Osteoblast (primary cell): ENCODE measurements at places on chromosomes 5 and 9. TPM values are rescaled to one million over a fixed set of nuclear protein-coding genes. Genes with fewer than 3 reads are reported as not detected.
A peak's percentile ranks its signal among the peaks of the same experiment; 100 is the strongest.

ABCA2 gene
- 19.4 and 20.3 TPM in 2 replicates for total RNA-seq

DNA sequence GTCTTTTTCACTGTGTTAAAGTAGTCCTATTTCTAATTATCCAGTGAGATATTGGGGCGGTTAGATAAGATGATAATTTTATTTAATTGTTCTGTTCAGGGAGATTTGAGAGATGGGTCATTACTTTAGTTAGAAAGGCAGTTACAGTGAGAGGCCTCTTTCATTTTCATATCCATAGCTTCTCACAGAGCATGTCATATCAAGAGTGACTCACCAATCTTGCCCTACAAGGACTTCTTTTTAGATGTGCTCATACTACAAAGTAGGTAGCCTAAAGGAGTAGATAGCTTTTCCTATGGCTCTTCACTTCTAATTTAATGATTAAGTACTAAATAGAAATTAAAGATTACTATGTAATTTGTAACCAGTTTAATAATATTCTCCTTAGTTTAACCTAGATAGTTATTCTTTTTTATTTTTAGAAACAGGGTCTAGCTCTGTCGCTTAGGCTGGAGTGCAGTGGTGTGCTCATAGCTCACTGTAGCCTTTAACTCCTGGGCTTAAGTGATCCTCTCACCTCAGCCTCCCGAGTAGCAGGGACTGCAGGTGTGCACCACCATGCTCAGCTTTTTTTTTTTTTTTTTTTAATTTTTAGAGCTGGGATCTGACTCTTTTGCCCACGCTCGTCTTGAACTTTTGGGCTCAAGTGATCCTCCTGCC is 71.0 kb downstream of the FER start:
- peak; percentile 77 for DNase-seq

DAB2IP gene
- total RNA-seq, result 49.2 and 60.8 TPM in 2 replicates

CSF2 gene
- not detected in 2 replicates for total RNA-seq

DNA sequence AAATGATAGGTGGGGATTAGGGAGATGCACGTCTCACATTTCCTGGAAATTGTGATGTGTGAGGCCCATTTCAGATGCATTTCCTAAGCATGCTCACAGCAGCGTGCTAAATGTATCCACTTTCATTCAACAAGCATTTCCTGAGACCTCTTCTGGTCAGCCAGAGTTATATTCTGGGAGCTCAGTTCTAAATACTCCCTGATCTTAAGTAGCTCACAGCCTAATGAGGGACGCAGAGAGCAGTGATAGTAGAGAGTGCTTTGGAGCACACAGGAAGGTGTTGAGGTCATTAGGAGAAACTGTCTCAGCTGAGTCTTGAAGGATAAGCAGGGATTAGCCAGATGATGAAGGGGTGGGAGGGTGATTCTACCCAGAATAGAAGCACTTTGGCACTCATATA is 46.2 kb upstream of the FSD1L start:
- DNase-seq, result peak; percentile 32

SEC61B gene
- total RNA-seq, result 73.1 and 84.0 TPM in 2 replicates

GPR150 gene
- 0.29 and 0.36 TPM in 2 replicates for total RNA-seq

DNA sequence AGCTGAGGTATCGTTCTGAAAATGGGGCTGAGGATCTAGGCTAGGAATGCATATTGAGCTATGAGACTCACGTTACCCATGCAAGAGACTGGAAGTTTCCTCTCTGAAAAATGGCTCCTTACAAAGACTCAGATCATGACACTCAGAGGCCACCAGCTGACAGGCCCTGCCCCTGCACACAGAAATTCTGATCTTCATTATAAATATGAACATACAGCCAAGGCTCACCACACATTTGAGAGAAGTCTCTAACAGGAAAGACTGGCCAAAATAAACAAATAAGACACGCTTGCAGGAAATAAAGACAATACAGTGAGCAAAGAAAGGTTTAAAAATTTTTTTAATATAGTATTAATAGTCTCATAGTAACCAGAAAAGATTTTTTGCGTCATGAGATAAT is 365.9 kb downstream of the NFIB start:
- DNase-seq, result no peak

GRCh38 chr9:80437091-80437640 is 865.4 kb downstream of the TLE4 start:
- no peak for DNase-seq

- no peak for DNase-seq
Observed at GRCh38 chr5:127433526-127433925, 83.9 kb upstream of the PRRC1 start.

DNA sequence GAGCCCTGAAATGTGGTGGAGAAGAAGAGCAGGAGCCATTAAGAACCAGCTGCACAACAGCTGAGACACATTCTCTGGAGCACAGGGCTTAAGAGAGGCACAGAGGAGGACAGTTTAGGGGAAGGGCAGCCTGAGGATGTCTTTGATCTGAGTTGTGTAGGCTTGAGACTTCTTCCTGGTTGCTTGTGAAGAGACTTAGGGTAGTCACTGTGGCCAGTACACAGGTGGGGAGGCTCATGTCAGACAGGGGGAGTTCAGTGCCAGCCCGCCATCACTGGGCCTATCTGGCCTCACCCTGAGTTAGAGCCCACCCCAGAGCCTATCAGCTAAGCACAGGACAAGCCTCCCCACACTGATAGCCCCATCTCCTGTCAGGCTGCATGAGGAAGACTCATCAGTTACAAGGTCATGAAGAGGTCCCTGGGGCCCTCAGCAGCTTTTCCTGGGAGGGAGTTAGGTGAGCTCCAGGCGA is 19.8 kb downstream of the SLC22A4 start:
- DNase-seq, result no peak

- DNase-seq, result no peak
Observed at GRCh38 chr5:10343486-10343885, 10.0 kb upstream of the MARCHF6 start.

DNA sequence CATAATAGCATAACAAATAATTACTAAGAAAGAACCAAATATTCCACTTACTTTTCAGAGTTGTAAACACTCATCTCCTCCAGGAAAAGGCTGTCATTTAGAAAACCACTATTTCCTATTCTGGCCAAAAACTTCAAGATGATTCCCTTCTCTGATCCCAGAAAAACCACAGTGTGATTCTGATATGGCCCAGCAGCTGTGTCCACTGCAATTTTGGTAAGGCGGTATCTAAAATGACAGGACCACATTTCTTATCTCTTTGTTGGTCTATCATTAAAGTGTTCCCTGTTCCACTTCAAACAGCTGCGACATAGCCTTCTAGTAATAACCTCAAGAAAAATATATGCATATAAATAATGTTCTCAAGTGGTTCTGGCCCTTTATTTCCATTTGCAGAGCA is 96.1 kb downstream of the SEMA6A start:
- DNase-seq, result no peak

N4BP3 gene
- under 0.01 TPM in 2 replicates for total RNA-seq

GRCh38 chr5:88399561-88399960 is 130.9 kb upstream of the TMEM161B start:
- no peak for DNase-seq

GRCh38 chr5:56426693-56427092 is 193.6 kb upstream of the ANKRD55 start:
- DNase-seq, result peak; percentile 58

UBAC1 gene
- total RNA-seq, result 29.0 and 32.1 TPM in 2 replicates

DNA sequence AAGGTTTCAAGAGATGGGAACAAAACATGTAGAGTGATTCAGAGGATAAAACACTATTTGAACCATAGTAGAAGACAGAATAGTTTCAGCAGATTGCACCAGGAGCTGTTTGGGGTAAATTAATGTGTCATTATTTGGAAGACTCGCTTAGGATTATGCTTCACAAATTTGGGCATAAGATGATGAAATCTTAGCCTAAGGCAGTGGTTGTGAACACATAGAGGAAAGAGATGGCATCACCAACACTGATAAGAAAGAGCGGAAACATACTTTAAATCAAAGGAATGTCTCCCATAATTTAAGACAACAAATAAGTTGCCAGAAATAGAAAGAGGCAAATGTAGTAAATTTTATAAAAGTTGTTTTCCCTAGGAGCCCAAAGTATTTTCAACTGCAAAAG is 66.1 kb upstream of the TBCA start:
- no peak for DNase-seq

DNA sequence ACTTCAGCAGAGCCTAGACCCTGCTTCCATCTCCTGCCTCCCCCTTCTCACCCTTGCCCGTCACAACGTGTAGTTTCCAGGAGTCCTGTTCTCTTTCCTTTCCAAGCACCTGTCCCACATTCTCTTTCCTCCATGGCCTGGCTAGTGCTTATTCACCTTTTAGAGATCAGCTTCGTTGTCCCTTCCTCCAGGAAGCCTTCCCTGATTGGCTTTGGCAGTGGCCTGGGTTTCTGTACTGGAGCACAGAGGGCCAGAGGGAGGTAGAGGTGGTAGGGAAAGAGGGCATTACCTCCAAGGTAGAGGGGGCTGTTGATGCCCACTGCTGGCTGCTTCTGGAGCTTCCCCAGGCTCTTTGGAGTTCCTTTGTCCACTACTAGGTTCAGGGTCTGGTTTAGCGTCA is 93.7 kb upstream of the PANK3 start:
- DNase-seq, result no peak

GRCh38 chr5:179374506-179375235 is 29.4 kb upstream of the ADAMTS2 start:
- peak; percentile 55 for DNase-seq

DNA sequence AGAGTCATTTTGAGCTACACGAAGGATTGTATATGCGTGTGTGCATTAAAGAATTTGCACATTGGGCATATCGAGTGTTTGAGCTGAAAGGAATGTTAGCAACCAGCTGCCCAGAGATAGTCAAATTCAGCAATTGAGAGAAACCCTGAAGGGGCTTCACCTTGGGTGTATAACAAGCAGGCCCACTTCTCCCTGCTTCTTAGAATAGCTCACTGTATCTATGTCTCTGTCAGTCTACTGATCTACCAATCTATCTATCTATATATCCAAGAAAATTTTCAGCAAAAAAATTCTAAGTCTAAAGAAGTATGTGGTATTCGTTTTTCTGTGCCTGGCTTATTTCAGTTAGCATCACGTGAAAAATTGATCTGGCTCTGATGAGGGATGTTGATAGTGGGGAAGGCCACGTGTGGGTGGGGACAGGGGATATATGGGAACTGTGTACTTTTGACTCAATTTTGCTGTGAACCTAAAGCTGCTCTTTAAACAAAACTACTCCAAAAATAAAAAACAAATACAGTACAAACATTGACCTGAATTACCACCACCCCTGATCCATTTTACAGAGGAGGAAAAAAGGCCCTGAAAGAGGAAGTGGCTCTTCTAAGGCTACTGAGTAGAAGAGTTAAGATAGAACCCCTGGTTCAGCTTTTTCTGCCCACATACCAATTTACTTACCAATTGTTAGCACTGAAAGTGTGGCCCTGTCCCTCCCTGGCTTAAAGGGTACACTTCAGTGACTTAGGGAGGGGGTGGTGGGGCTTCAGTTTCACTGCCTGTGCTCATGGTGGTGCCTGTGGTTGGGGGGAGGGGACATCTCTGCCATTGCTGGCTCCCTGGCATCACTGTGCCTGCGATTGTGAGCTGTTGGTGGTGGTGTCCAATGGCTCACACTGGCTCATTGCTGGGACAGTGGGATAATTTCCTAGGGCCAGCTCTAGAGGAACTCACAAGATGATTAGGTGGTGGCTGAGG is 141.8 kb downstream of the DOCK2 start:
- DNase-seq, result no peak

SCGB3A2 gene
- total RNA-seq, result not detected in 2 replicates

- DNase-seq, result no peak
Observed at GRCh38 chr5:10680876-10681481, 80.1 kb downstream of the DAP start.

DNA sequence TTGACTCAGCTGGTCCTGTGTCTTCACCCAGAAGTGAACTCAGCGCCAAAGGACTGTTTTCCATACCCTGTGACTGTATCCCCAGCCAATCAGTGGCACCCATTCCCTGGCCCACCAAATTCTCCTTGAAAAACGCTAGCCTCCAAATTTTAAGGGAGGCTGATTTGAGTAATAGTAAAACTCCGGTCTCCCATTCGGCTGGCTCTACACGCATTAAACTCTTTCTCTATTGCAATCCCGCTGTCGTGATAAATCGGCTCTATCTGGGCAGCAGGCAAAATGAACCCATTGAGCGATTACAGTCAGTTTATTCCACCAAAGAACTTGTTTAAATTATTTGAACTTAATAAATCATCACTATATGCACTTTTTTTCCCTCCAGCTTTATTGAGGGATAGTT is 55.9 kb upstream of the PPP1R26 start:
- DNase-seq, result no peak

DNA sequence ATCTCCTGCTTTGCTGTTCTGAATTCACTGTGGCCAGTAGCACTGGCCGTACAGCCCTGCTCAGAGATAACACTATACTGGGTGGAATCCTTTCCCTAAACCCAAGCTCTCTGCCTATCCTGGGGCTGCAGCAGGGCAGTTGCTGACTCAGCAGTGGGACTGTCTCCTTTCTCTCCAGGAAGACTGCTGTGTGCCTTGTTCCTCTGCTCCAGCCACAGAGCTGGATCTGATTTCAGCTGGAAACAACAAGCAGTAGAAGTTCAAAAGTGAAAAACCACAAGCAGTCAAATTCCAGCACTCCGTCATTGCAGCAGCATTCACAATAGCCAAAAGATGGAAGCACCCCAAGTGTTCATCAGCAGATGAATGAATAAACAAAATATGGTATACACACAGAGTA is 105.0 kb downstream of the FBXL7 start:
- DNase-seq, result no peak

CATSPER3 gene
- 0.29 and 0.36 TPM in 2 replicates for total RNA-seq

- DNase-seq, result no peak
Observed at GRCh38 chr5:150179019-150179620, 10.7 kb upstream of the SLC6A7 start.

- no peak for DNase-seq
Observed at GRCh38 chr5:158178535-158178934, 319.6 kb upstream of the CLINT1 start.

GRCh38 chr5:142356349-142356715 is 31.5 kb upstream of the SPRY4 start:
- DNase-seq, result peak; percentile 93
